ENCODE measurements at places on chromosomes 2 and 18. TPM values are rescaled to one million over a fixed set of nuclear protein-coding genes. Genes with fewer than 3 reads are reported as not detected.

Gene AMER3
- not detected for total RNA-seq

Gene CCDC68
- 5.2 TPM for total RNA-seq

Gene CXCR1
- total RNA-seq: not detected

Gene SERTAD2
- total RNA-seq: 11.9 TPM

Gene GALNT14
- total RNA-seq: 44.9 TPM

Gene ZNF396
- total RNA-seq: 0.61 TPM

Gene ZBTB7C
- not detected for total RNA-seq

Gene REG3A
- not detected for total RNA-seq

Gene LYPD6B
- total RNA-seq: not detected

Gene LAMA3
- total RNA-seq: 51.0 TPM

Gene DCAF17
- total RNA-seq: 9.4 TPM

Gene THOC1
- 21.2 TPM for total RNA-seq

All from A549 treated with ZK216348 at 1 μM for 4 hours (cell line).